Left colon (tissue), 2 donors: ENCODE measurements at places on chromosomes 7 and 10.
A peak's percentile ranks its signal among the peaks of the same experiment; 100 is the strongest.

- no peak for DNase-seq
Observed at GRCh38 chr10:110704070-110704469, 59.9 kb downstream of the RBM20 start.

DNA sequence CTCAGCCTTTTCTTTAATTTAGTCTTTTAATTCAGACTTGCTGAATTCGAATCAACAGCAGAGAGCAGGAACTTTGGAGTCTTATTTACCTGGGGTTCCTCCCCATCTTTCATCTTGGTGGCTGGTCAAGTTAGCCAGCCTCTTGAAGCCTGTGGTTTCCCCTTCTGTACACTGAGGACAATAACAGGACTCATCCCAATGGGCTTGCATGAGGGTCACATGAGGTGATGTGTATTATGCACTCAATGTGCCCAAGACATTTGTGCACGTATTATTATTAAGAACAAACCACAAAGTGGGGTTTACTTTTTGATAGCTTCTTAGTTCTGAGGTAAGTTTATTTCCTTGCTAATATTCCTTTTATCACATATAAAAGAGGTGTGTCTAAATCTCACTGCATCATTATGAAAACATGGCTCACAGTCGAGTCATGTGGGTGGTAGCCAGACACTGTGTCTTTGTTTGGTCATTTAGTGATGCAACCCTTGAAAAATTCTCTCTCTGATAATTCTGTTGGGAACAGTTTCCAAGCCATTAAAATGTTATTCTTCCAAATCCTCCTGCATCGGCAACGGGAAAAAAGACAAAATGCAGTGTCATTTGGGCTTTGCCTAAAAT is 86.5 kb upstream of the GRB10 start:
- DNase-seq = no peak

- DNase-seq = no peak
Observed at GRCh38 chr7:158814637-158815036, 14.7 kb downstream of the ESYT2 start.

DNA sequence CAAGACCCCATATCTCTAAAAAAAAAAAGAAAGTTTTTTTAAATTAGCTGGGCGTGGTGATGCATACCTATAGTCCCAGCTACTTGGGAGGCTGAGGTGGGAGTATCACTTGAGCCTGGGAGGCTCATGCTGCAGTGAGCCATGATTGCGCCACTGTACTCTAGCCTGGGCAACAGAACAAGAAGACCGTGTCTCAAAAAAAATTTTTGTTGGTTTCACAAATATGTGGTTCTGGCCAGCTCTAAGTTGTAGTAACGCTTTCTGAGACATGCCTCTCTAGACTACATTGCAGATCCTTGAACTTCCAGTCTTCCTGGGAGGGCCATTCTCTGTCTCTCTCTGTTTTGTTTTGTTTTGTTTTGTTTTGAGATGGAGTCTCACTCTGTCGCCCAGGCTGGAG is 24.6 kb upstream of the RHBDD2 start:
- no peak for DNase-seq

DNA sequence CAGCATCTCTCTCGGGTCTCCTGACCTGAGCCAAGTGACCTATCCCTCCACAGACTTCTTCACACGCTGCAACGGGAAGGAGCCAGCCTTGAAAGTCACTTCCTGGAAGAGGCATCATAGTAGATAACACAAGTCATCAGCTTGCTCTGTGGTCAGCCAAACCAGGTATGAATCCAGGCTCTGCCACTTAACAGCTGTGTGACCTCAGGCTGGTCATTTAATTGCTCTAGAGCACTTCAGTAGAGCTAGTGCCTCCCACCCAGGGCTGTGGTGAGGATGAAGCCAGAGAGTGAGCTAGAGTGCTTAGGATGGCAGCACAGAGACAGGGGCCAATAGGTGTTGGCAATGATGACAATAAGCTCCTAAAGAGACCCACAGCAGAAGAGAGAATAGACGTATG is 247.7 kb upstream of the ZMIZ1 start:
- DNase-seq = no peak

GRCh38 chr10:52466464-52466863 is 152.4 kb downstream of the DKK1 start:
- DNase-seq = no peak

- DNase-seq = no peak
Observed at GRCh38 chr7:108200326-108200725, 70.2 kb upstream of the LAMB4 start.

GRCh38 chr7:70116244-70116643 is 518.0 kb downstream of the AUTS2 start:
- no peak for DNase-seq

- peak; percentile 24 for DNase-seq
Observed at GRCh38 chr10:102460836-102461186, 9.5 kb upstream of the C10orf95 start.

DNA sequence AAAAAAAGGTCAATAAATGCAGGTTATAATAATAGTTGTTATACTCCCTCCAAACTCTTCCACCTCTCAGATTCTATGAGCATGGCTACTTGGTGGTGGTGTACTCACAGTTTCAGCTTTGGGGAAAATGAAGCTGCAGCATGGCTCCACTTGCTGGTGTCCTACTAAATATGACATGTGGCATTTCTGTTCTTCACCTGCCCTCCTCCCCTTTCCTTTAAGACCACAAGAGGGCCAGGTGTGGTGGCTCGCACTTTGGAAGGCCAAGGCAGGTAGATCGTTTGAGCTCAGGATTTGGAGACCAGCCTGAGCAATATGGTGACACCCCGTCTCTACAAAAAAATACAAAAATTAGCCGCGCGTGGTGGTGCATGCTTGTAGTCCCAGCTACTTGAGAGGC is 101.1 kb downstream of the SLC37A3 start:
- DNase-seq = no peak

- no peak for DNase-seq
Observed at GRCh38 chr10:110747609-110748464, 103.7 kb downstream of the RBM20 start.

- DNase-seq = no peak
Observed at GRCh38 chr7:118288098-118288497, 63.6 kb downstream of the ANKRD7 start.

DNA sequence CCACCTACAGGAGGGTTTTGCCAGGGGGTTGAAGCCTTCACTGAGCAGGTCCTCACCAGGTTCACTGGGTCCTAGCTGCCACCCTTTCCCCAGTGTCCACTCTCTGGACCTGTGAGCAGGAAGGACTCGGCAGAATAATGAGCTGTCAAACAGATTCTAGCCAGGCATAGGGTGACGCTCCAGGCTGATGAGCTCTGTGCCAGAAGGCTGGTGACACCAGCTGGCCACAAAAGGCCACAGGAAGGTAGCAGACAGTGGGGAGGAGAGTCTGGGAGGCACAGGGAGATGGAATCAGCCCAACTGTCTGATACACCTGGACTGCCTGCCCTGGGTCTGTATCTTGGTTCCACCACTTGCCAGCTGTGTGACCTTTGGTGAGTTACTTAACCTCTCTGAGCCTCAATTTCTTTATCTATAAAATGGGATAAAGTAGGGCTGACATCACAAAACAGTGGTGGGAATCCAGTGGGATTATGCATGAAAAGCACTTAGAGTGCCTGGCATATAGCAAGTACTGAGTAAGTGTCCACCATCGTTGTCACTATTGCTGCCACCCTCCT is 26.7 kb upstream of the NDST2 start:
- no peak for DNase-seq

DNA sequence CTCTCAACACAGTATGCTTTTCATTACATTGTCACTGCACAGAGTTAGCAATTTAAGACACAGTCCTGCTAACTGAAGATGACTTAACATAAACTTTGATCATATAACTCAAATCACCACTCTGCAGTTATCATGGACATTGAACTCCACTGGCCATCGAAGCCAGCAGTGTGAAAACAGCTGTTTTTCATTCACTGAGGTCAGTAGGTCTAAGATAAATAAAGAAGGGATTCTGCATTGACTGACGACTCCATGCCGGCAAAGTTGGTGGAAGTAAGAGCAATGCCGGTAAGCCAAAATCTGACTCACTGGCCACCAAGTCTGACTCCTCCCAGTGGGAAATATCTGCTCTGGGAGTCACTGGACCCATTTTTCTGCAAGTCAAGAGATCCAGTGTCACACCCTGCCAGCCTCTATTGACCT is 449.9 kb upstream of the ANKRD30A start:
- no peak for DNase-seq

DNA sequence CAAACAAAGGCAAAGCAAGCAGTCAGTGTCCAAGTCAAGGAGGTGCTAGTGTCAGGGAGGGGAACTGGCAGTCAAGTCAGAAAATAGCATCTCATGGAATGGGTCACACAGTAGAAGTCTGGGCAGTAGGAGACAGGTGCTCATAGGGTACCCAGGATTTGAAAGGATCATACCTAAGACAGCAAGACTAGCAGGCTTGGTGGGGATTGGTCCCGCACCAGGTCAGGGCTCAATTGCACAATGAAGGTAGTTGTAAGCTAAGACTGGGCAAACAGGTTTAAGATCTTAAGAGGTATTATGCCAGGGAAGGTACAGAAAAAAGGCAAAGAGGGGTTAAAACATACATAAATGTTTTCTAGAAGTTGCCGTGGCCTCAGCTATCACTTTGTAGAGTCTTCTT is 181.4 kb upstream of the ETV1 start:
- DNase-seq = no peak

DNA sequence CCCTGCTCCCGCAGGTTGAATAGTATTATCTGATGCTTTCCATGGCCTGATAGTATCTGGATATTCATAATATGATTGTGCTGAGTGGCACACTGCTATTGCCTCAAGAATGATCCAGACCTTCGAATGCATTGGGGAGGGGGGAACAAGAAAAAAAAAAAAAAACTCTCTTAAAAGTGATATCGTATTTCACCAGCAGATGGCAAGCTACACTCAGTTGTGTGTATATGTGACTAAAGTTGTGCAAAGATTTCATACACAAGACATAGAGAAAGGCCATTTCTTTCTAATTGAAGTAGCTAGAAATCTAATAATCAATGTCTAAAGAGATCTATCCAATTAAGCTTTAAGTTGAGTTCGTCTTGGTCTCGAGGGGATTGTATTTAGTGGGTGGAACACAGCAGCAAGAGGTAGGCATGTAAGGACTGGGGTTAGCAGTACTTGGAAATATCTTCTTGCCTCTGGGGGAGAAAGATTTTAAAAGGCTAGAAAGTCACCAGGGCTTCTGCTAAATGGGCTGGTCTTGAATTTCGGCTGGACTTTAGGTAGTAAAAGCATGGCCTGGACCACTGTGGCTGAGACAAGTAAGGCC is 15.3 kb downstream of the SFRP4 start:
- DNase-seq = no peak

- DNase-seq = no peak
Observed at GRCh38 chr10:116785867-116786266, 43.5 kb upstream of the HSPA12A start.

GRCh38 chr7:145860809-145861208 is 255.8 kb upstream of the CNTNAP2 start:
- no peak for DNase-seq

- peak; percentile 53 for DNase-seq
Observed at GRCh38 chr7:74223711-74224510, 14.1 kb downstream of the LAT2 start.

DNA sequence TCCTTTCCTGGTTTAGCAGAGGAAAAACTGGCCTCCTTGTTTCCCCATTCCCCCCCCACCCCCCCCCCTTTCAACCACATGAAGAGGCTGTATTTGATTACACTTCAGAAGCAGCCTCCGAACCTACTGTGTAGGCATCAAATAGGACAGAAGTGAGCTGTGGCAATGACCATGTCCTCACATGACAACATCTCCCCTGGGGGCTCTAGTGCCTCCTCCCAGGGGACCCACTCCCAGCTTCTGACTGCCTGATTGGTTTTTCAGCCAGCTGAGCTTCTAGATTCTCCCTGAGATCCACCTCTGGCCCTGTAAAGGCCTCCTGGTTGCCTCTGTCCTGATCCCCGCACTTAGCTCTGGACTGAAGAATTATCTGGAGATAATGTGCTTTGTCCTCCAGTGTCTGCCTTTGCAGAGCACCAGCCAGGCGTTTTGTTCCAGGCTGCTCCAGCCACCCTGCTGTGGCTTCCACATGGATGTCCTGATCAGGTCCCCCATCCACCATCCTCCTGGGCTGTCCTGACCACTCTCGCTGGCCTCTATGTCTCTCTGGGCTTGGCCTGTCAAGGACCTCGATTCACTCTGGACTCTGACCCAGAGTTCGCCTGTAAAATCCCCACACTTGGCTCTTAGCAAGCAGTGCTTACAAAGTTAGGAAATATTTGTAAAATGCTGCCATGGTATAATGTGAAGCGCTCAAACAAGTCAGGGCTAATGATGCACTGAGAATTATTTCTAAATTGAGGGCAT is 42.4 kb upstream of the TOMM7 start:
- no peak for DNase-seq

DNA sequence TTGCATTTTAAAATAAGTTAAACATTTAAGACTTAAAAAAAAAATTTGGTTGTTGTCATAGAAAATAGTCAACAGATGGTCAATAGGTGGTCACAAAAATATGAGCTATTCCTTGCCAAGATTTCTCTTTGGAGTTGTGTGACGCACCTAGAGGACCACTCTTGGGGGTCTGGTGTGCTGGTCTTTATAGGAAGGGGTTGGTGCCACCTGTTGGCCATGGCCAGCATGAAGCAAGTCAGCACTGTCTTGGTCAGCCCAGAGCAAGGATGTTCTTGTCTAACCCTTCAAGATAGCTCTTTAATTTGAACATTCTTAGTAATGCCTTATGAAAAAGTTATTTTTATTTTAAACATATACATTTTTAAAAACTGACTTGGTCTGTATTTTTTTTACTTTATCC is 267.9 kb upstream of the CNTNAP2 start:
- no peak for DNase-seq

DNA sequence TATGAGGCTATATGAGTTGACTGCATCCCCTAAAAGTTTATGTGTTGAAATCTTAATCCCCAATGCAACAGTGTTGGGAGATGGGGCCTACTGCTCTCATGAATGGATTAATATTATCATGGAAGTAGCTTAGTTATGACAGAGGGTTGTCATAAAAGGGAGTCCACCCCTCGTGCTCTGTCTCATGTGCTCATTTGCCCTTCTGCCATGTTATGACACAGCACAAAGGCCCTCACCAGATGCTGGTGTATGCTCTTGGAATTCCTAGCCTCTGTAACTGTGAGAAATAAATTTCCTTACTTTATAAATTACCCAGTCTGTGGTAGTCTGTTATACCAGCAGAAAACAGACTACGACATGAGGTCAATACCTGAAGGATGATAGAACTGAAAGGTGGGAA is 17.6 kb upstream of the PANK1 start:
- DNase-seq = no peak

- DNase-seq = no peak
Observed at GRCh38 chr10:106380706-106381105, 783.8 kb downstream of the SORCS1 start.

DNA sequence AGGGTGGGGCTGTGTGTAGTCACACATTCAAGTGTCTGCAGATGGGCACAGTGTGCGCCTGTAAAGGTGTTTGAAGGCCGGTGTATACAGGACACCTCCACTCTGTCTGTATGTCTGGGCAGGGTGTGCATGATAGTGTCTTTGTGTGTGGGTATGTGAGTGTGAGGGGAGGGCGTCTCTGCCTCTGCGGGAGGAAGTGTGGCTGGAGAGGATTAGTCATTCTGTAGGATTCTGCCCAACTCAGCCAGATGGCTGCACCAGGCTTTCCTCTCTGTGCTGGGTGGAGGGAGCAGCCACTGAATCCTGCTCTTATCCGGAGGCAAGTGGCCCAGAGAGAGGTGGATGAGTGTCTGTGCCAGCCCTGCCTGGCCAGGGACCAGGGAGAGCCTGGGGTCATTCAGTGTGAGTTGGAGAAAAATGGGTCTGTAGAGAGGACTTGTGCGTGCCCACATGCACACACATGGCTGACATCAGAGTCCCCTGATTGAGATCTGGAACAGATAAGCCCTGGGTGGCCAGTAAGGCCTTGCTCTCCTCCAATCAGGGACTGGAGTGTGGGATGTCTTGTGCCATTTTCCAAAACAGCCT is 1.7 kb downstream of the SFXN3 start:
- DNase-seq = no peak

GRCh38 chr10:125698481-125698998 is 15.6 kb upstream of the TEX36 start:
- no peak for DNase-seq
